Stimulated activated CD8-positive, alpha-beta memory T cell treated with anti-CD3 and anti-CD28 coated beads, Interleukin-12 subunit alpha, Interleukin-12 subunit beta, amount 100 ng/mL, for 1 hour (primary cell): ENCODE measurements at places on chromosomes 1 and 21.

- DNase-seq = no peak
Measured at GRCh38 chr1:207808322-207808705, 56.5 kb downstream of the CD46 start.

DNA sequence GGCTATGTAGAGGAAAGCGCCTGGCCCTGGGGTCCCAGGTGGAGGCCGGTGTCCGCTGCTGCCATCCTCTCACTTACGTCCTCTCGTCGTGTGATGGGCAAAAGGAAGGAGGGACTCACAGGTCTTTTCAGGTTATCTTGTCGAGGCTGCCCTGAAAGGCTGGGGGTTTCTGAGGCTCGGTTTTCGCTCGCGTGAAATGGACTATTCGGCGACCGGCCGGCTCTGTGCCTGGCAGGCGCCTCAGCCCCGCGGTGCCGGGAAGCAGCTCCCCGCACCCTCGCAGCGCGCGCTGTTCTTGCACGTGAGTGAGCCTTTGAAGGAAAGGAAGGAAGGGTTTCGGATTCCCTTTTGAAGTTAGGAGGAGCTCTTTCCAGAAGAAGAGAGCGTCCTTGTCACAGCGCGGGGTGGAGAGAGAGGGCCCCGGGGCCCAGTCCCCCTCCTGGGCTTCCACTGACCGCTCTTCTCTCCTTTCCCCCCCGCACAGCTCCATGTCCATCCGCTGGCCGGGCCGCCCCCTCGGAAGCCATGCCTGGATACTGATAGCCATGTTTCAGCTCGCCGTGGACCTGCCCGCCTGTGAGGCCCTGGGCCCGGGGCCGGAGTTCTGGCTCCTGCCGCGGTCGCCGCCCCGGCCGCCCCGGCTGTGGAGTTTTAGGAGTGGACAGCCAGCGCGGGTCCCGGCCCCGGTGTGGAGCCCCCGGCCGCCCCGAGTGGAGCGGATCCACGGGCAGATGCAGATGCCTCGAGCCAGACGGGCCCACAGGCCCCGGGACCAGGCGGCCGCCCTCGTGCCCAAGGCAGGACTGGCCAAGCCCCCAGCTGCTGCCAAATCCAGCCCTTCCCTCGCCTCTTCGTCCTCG, 57.2 kb downstream of the AJAP1 start:
- no peak for DNase-seq

DNA sequence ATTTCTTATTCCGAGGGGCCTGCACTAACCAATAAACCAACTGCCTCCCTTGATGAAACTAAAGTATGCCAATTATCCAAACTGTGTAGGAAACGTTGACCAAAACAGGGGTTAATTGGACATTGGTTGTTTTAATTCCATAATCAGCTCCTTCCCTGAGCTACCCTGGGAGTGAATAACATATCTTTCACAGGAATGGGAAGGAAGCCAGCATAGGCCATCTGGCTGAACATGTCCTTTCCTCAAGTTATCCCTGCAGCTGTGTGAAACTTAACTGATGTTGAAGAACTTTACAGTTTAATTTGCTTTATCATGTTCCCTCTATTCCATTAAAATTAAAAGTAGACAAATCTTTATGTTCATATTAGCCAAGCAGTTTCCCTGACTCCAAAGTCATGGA, 75.4 kb downstream of the NRIP1 start:
- DNase-seq = no peak

- no peak for DNase-seq
Measured at GRCh38 chr1:226046240-226046639, 16.3 kb upstream of the H3-3A start.

DNA sequence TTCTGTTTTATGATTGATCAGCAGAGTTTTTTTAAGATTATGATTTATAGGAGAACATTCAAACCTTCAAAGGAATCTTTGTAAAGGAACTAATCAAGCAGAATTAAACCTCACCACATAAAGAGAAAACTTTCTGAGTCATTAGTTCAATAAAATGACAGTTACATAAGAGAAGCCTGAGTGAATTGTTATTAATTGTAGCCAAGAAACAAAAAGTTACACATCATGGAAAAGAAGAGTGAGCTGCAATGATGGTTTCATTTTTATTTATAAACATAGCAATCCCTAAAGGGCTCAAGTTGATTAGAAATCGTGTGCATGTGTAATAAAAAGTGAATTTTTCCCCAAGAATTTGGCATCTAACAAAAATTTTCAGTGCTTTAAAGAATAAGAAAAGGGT, 731.4 kb downstream of the LTN1 start:
- DNase-seq = no peak

GRCh38 chr1:104780470-104781078, 1030.9 kb downstream of the AMY1C start:
- DNase-seq = no peak

DNA sequence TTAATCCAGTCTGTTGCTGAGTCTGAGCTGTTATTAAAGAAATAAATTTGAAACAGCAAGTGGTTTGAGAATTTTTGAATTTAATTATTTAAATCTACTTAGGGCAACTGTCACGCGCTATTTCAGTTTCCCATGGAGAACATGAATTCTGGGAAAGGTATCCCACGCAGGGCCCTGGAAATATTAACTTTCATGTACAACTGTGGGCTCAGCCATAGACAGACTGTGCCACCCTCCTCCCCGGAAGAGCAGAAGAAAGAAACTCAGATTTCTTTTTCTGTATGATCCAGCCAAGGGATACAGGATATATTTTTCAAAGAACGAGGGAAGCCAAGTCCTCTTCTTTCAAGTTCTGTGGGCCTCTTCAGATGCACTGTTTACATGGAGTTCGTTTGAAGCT, 172.6 kb upstream of the LMO4 start:
- DNase-seq = no peak

DNA sequence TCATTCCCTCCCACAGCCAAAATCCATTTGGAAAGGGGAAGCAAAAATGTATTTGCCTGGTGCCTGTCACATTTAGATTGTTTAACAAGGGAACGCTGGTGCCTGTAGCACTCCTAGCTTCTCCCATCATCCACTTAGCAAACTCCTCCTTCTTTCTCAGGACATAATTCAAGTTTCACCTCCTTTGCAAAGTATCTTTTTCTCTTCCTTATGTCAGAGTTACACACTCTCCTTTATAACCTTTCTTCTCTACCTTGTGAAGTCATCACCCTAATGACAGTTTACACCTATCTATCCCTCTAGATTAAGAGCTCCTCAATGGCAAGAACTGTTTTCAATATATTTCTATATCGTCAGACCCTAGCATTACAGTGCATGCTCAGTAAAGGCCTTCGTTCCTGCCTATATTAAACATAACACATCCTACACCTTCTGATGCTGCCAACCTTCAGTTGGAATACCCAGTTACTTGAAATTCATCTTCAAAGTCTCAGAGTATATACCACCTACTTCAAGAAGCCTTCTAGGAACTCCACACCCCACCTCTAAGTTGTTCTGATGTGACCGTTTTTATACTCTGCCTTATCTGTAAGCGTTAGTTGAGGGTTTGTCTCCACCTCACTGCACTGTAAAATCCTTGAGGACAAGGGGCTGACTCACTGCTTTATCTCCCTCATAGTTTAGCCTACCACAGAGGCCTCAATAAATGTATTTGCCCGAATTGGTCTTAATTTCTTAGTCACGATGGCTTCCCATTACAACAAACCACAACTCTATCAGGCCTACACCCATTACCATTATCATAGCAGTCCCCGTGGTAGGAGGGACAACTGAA, 1.0 kb upstream of the EPS15 start:
- no peak for DNase-seq

GRCh38 chr1:174189428-174190062, 30.2 kb downstream of the RABGAP1L start:
- no peak for DNase-seq

- DNase-seq = no peak
Measured at GRCh38 chr1:234507626-234508387, 28.8 kb upstream of the TARBP1 start.

GRCh38 chr1:173426057-173426456, 51.1 kb upstream of the PRDX6 start:
- DNase-seq = no peak
